Stimulated activated CD8-positive, alpha-beta memory T cell treated with anti-CD3 and anti-CD28 coated beads, Interleukin-7, amount 100 ng/mL, for 24 hours (primary cell): ENCODE measurements at places on chromosomes 1 and 21.
A peak's percentile ranks its signal among the peaks of the same experiment; 100 is the strongest.

- DNase-seq, result no peak
These were observed 72.5 kb downstream of the NTMT2 start for GRCh38 chr1:170218257-170218650.

DNA sequence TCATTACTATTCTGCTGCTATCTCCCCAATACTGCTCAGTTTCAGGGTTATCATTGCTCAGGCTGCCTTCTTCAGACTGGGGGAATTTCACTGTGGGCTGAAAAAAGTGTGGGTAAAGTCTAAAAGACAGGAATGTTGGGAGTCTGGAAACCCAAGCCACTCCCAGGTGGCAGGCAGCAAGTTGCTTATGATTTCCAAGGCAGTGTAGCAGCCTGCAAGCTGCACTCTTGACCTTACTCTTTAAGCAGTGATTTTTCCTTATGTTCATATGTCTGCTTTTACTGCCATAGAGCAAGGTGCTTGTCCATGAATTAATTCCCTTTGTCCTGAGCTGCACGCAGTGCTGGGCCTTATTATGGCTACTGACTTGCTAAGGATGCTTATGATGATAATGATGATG, 53.1 kb downstream of the PHC2 start:
- no peak for DNase-seq

DNA sequence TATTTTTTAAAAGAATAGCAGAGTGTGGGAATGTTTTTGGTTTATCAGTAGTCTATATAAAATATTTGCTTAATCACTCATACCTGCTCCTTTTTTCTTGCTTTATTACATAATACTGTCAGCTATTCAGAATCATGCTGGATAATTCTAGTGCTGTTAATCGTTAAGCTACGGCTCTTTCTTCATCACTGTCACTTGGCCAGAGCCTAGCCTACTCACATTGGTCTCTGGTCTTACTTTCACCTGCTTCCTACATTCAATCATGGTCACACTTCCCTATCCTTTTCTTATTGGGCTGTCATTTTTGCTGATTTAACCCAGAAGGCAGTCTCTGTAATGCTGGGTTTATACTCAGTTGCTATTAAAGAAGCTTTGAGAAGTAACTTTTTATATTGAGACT, 2.5 kb downstream of the KLHL20 start:
- DNase-seq, result no peak

GRCh38 chr1:203278082-203278884, 27.0 kb upstream of the BTG2 start:
- no peak for DNase-seq

GRCh38 chr1:165753934-165754333, 14.7 kb downstream of the TMCO1 start:
- no peak for DNase-seq

DNA sequence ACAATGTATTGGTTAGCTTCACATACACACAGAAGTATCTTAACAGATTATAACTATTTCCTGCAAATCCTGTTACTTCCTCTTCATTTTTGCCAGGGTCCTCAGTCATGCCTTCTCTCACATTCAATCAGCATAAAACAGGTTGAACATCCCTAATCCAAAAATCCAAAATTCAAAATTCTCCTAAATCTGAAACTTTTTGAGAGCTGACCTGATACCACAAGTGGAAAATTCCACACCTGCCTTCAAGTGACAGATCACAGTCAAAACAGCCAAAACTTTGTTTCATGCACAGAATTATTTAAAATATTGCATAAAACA, 62.9 kb upstream of the FBXO28 start:
- DNase-seq, result no peak

DNA sequence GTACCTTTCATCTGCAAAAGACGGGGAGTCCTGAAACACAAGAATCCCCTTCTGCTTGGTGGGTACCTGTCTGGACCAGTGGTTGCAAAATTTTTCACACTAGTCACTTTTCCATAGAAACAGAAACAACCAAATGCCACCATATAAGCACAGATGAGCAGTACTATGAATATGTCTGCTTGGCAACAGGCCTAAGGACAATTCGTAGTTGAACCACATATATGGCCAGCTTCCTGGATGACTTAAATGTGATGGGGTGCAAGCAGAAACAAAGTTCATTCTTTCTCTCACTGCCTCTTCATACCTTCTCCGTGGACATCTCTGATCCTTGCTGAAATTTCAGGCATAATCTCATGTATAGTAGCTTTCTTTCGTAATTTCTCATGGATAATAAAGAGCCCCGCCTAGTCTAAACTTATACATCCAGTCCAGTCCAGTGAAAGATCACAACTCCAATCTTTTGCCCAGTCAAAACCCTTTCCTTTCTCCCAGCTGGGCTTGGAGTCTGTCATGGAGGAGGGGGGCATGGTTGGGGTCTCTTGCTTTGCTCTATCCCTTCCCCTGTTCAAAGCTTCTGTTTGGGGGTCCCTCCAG, 7.0 kb downstream of the FCAMR start:
- no peak for DNase-seq

GRCh38 chr1:32765570-32766327, 51.4 kb downstream of the YARS1 start:
- DNase-seq, result no peak

- DNase-seq, result peak; percentile 19
These were observed 128.2 kb downstream of the TBX19 start for GRCh38 chr1:168408884-168409283.

- no peak for DNase-seq
These were observed 8.0 kb upstream of the DCAF6 start for GRCh38 chr1:167928457-167928852.
